Natural killer cell (primary cell): ENCODE measurements at places on chromosomes 2 and 18.

- no peak for DNase-seq
Measured at GRCh38 chr2:8674420-8675009, 7.3 kb upstream of the ID2 start.

GRCh38 chr2:208356846-208357574 is 49.6 kb upstream of the PTH2R start:
- no peak for DNase-seq

DNA sequence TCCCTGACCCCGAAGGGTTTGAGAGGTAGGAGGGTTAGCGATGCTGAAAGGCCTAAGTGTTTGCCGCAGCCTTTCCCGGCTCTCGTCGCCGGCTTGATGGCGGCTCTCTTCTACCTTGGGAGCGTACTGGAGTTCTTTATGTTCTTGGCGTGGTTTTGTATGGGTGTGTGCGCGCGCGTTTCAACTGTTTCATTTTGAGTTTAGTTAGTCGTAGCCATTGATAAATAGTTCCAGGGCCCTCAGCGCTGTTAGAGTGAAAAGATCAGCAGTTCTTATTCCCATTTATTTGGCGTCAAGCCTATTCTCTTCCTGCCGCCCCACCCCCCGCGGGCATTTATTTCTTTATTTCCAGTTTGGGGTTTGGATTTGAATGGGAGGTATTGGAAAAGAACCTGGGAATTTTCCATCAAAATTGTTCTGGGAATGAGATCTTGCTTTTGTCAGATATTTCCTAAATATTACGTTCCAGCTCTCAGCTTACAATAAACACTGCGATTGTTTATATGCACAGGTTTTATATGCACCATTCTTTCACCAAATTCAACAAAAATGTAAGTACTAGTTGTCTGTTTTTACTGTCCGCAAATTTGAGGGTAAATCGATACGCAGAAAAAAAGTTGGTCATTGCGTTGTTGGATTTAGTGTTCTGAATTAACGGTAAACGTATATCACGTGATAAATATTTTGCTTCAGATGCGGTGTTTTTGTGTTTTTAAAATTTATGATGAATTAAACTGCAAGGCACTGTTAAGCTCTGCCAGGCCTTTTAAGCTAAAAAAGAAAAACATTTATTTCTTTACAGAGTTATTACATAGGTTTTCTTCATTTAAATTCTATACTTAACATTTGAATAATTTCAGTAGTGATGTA is 954 bp downstream of the CCNT2 start:
- DNase-seq, result no peak

GRCh38 chr2:126880817-126881216 is 17.9 kb upstream of the TEX51 start:
- DNase-seq, result no peak

- DNase-seq, result no peak
Measured at GRCh38 chr2:16716024-16716423, 50.4 kb upstream of the CYRIA start.

- DNase-seq, result no peak
Measured at GRCh38 chr2:203600286-203600685, 65.2 kb upstream of the RAPH1 start.

GRCh38 chr2:47653902-47654789 is 128.8 kb upstream of the MSH6 start:
- no peak for DNase-seq

DNA sequence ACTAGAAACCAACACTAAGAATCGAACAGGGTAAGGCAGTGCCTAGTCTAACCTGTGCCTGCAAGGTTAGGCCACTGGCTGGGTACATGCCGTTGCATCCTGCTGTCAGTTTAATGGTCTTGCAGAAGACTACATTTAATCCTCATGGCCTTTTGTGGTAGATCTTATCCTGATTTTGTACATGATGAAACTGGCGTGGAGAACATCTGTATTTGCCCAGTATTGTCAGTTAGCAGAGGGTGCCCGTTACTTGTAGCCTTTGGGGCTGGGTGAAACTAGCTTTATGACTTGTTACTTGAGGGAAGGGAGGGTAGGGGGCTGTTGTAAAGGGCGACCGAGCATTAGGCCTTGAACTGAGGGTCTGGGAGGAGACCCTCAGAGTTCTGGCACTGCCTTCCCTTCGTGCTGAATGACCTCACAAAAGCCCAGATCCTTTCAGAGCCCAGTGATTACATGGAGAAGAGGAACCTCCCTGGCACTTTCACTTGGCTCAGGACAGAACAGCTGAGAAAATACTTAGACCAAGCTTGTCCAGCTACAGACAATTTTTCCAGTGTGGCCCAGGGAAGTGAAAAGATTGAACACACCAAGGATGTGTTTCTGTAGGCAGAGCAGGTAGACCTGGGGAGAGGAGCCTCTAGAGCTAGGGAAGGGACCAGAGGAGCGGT is 19.5 kb downstream of the SLC20A1 start:
- DNase-seq, result no peak

GRCh38 chr2:138777996-138778395 is 2.2 kb downstream of the NXPH2 start:
- DNase-seq, result no peak

DNA sequence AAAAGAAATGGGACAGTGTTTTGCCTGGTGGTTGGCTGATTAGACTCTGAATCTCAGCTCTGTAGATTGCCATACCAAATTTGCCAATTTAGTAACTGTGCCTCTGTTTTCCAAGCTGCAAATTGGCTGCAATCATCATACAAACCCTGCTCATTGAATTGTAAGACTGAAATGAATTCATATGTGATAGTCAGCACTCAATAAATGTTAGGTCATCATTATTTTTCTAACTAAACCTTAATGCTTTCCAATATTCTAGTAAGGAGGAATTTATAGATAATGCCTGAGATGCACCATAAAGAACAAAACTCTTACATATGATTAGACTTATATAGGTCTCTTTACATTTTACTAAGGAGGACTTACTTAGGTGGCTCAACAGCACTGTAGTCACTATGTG is 85.3 kb downstream of the DNER start:
- DNase-seq, result no peak
